Omental fat pad (tissue), 4 donors: ENCODE measurements at places on chromosomes 2 and 18.

- DNase-seq = no peak
These were observed 607 bp downstream of the LAMA3 start for GRCh38 chr18:23689616-23690504.

- no peak for DNase-seq
These were observed 56.2 kb upstream of the SLC16A14 start for GRCh38 chr2:230124757-230125431.

DNA sequence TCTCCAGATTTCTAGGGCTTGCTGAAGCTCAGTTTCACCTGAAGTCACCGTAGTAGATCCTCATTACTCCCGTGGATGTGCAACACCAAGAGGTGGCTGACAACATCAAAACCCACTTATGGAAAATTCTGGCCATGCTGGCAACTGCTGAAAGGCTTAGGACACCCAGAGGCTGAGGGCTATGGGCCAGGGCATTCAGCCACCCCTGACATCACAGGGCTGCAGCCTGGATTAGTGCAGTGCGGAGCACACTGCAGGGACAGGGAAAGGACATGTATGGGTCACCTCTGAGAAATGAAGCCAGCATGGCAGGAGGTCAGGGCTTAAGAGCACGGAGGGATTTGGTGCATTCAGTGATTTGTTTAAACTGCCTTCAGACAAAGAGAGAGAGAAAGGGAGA lies 300.6 kb downstream of the TDRD15 start:
- no peak for DNase-seq

DNA sequence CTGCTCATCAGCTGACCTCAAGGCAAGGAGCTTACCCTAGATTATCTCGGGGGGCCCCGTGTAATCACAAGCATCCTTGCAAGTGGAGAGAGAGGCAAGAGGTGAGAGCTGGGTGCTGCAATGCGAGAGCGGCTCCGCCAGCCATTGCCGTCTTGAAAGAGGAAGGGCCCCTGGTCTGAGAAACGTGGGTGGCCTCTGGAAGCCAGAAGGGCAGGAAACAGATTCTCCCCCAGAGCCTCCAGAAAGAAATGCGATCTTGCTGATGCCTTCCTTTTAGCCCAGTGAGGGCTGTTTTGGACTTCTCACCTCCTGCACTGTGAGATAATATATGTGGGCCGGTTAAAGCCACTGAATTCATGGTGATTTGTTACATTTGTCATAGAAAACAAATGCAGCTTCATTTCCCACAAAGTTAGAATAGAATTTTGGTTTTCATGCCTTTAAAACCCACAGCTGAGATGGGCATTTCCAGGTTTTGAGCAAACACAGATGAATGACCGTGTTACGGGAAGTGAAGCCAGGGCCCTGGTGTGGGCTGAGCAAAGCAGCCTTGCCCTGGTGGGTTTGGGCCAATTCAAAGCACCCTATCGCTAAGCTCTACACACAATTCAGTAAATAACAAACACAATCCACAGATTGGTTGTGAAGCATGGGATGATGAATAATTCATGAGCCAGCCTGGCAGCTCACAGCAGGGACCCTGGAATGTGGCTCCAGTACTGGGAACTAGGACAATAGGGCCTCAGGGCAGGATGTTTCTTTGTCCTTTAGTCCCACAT lies 319.9 kb upstream of the HS6ST1 start:
- no peak for DNase-seq

DNA sequence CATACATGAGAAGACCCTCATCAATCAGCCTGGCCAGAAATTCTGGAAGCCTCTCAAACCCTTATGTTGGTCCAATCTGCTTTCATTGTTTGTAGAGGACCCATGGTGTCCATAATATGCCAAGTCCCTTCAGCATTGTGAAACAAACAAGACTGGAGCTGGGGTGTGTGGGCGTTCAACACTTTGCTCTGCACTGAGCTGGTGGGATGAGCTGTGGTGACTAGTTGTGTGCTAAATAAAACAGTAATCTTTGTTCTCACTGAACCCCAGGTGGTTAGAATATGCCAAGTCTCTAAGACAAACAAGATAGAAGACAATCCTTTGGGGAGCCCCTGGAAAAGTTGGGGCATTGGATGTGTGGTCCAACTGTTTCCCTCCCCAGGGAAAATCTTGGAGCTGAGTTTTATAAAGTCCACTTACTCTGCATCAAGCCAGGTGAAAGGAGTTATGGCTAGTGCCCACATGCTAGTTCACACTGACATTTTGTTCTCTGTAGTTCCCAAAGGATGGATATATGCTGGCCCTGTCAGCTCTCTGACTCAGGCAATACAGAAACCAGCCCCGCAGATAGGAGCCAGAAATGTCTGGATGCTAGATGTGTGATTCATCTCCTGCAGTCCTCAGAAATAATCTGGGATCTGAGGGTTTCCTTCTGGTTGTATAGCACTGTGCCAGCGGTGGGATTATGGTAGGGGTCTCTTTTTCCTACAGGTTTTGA lies 260.2 kb downstream of the TMX3 start:
- DNase-seq = no peak

DNA sequence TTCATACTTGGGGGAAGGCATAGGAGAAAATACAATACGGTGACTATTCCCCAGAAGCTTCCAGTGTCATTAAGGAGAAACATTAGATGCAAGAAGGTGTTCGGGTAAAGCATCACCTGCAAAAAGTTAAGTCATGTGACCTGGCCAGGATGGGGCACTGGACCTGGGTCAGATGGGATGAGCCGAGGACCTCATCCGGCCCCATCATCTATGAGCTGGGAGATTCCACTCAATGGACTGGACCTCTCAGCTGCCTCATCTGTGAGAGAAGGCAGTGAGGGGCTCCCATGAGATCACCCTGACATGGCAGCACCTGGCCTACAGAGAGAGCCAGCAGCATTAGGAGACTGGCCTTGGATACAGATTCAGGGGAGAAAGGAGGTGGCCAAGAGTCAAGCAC lies 111.4 kb upstream of the TEX51 start:
- no peak for DNase-seq

- no peak for DNase-seq
These were observed 9.3 kb downstream of the CHCHD5 start for GRCh38 chr2:112593736-112594135.

DNA sequence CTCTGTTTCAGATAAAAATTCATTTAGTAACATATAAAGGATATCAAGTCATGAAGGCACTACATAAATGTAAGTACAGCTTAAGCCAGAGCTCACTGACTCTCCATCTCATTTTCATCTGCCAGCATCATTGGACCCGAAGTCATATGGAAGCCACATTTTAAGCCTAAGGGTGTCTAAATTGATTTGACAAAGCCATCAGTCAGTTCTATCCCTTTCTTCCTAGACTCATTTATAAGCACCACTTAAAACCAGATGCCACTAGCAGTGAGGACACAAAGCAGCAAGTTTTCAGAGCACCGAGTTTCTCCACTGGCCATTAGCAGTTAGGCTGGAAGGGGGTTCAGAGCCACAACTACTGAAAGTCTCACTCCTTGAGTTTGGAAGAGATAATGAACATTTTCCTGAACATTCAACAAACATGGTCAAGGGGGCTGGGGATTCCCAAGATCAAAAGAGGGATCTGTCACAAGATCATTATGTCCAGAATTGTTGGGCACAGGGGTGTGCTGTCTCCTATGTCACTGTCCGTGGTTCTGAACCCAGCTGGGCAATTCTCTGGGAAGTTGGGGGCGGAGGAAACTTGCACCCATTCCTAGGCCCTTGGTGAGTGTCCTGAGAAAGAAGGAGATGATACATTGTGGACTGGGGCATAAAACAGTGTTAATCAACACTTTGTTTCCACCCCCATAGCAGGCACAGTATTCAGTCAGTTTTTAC lies 158.5 kb upstream of the LMAN1 start:
- no peak for DNase-seq

- no peak for DNase-seq
These were observed 6.6 kb downstream of the HADHA start for GRCh38 chr2:26237868-26238267.

DNA sequence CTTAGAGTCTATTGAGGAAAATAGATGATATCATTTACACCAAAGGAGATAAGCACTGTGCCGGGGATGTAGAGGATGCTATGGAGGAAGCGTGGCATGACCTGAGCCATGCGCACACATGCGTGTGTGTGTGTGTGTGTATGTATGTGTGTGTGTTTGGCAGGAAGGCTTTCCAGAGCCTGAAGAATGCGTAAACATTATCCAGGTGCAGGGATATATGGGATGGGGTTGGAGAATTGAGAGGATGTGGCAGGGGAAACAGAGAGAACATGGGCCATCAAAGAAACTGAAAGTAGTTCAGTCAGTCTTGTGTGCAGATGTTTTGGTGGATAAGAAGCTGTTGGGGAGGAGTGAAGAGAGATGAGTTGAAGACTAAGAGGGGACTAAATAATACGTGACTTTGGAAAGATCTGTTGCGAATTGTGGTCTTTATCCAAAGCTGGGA lies 9.3 kb upstream of the STAT1 start:
- DNase-seq = no peak

DNA sequence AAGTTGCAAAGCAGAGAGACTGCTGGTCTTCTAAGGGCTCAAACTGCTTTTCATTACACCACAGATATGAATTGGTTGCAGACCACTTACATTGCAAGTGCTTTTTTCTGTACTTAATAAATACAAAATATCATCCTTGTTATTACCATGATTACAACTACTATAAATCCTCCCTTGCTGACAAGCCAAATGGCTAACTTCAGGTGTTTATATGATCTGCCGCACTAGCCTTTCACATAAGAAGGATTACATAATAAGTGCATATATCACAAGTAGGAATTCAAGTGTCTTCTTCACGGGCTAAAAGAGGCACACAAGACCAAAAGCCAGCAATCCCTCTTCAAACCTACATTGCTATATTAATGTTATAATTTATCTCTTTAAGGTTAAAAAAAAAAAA lies 373.0 kb downstream of the ZEB2 start:
- DNase-seq = no peak

GRCh38 chr2:67516362-67516761 lies 119.2 kb downstream of the ETAA1 start:
- DNase-seq = no peak

DNA sequence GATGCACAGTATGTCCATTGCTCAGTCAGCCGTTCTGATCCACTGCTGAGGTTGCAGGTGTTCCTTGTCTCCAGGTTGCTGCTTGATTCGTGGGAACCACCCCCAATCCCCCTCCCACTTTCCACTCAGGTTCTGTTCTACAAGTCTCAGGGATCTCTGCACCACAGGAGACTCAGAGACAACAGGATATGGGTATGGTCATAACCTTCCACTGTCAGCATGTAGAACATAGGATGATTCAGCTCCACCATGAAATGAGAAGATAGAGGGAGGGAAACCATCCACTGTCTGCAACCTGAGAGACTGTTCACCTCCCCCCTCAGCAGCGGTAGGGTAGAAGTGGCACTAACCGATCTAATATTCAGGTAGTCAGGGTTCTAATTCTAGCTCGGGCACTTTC lies 19.0 kb upstream of the KLF7 start:
- DNase-seq = no peak

- no peak for DNase-seq
These were observed 67.2 kb upstream of the ACYP2 start for GRCh38 chr2:54048117-54048785.

- DNase-seq = no peak
These were observed 489.8 kb downstream of the RNF144A start for GRCh38 chr2:7407001-7407400.

DNA sequence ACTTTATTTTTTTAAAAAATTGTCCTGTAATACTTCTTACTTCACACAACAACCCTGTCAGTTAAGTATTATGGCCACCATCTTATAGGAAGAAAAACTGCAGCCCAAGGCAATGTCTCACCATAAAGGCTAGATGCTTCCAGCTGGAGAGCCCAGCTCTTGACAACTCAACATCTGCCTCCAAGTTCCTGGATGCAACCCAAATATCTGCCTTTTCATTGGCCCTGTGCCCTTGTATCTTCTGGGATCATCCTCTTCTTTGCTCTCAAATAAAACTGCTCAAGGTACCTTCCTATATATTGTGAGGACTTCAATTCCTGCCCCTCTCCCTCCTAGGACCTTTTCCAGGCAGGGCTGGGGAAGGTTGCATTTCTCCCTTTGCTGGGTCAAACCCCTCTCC lies 69.5 kb downstream of the BIN1 start:
- DNase-seq = no peak

- no peak for DNase-seq
These were observed 19.6 kb downstream of the AQP12A start for GRCh38 chr2:240711296-240711695.

- DNase-seq = no peak
These were observed 61.6 kb downstream of the LPIN1 start for GRCh38 chr2:11808016-11808400.

- DNase-seq = no peak
These were observed 28.0 kb downstream of the INO80C start for GRCh38 chr18:35469725-35470124.

- no peak for DNase-seq
These were observed 133.4 kb upstream of the GPC1 start for GRCh38 chr2:240302041-240302440.

- no peak for DNase-seq
These were observed at the start of gene SP140 for GRCh38 chr2:230225486-230225885. Gene SP140 (plus strand): TSS chr2:230225736. CDS start chr2:230225845, 109 bp downstream.

GRCh38 chr2:99593692-99594427 lies 104.0 kb upstream of the REV1 start:
- DNase-seq = no peak

DNA sequence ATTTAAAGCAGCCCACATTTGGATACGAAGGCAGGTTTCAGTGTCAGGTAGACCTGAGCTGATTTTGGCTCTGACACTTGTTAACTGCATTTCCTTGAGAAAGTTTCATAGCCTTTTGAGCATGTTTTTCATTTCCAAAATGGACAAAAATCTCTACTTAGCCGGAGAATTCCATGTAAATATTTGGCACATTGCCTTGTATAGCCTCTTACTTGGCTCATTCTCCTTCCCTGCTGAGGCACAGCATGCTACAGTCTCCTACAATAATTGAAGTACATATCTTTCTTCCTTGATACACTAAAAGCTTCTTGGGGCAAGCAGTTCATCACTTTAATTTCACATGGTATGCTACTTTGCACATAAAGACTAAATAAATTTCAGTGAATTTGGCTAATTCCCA lies 772.2 kb upstream of the CHAC2 start:
- DNase-seq = no peak

GRCh38 chr2:26477911-26478253 lies at the start of gene OTOF:
Gene OTOF (minus strand): TSS chr2:26478124.
- no peak for DNase-seq

DNA sequence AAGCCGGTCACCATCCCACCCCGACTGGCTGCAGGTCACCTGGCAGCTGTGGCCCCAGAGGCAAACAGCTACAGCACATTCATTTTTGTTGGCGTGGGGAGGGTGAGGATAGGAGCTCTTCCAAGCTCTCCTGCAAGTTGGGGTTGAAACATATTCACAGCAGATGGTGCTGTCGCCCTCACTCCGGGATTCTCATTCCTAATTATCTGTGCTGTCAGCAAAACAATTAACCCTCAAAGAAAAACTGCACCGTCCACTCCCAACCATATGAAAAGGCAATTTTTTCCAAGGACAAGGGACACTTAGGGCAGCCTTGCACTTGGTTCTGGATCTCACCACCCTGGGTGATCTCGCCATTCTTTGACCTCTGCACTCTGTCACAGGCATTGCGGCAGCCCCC lies 68.6 kb downstream of the ZBTB7C start:
- no peak for DNase-seq

GRCh38 chr2:112621790-112622527 lies 23.8 kb upstream of the SLC20A1 start:
- no peak for DNase-seq

- DNase-seq = no peak
These were observed 25.2 kb downstream of the TRABD2A start for GRCh38 chr2:84855731-84856130.

- DNase-seq = no peak
These were observed 533 bp downstream of the CXCR4 start for GRCh38 chr2:136117391-136117841.
